ENCODE measurements at places on chromosomes 1 and 21.
A peak's percentile ranks its signal among the peaks of the same experiment; 100 is the strongest.

DNA sequence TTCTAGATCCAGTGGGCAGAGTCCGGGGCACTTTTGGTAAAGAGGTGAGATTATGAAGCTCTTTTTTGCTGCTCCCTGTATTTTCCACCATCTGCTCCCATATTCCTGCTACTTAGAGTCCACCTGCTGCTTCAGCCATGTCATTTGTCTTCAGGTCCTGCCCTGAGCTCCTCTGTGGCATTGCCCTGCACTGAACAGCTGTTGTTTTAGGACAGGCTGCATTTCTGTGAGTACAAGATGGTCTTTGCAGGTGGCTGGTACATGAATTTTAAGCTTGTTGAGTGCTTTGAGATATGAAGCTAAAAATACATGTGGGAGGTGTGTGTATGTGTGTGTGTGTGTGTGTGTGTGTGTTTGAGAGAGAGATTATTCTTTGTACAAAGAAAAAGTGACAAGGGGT lies 21.9 kb downstream of the MT1HL1 start:
- DNase-seq = no peak

DNA sequence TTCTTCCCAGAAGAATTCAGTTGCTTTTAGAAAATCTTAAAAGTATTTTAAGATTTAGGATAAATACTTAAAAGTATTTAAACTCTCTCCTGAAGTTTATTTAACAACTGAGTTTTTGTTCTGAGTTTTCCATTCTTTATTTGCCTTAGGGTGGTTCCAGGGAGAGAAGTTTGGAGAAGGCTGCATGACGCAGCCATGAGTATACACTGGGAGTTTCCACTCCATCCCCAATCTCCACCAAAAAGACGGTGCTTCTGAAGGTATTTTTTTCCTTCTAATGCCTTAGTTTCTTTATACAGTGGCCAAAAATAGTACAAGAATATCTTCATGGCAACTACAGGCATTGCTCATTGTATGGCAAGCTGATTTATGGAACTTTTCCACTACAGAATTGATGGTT lies 122.7 kb downstream of the ST6GALNAC5 start:
- no peak for DNase-seq

- DNase-seq = peak; percentile 90
These were observed at the start of gene TSTD1 for GRCh38 chr1:161038523-161039153. TSTD1 (minus strand) TSS chr1:161038964; CDS start chr1:161038889, 75 bp downstream.

DNA sequence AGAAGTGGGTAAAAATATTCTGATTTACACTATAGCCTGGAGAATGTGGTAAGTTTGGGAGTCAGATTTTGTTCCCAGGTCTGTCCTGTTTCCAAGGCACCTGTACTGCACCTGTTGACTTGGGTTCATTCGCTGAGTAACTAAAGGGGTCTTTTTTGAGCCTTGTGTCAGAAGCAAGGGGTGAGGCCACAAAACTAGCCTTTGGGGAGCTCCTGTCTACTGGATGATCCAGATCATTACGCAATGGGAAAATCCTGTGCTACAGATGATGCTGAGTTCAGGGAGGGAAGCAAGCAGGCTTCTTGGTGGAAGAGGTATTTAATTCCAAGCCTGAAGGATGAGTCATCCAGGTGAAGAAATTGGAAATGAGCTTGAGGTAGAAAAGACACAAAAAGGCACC lies 424.0 kb downstream of the MATN1 start:
- DNase-seq = no peak

DNA sequence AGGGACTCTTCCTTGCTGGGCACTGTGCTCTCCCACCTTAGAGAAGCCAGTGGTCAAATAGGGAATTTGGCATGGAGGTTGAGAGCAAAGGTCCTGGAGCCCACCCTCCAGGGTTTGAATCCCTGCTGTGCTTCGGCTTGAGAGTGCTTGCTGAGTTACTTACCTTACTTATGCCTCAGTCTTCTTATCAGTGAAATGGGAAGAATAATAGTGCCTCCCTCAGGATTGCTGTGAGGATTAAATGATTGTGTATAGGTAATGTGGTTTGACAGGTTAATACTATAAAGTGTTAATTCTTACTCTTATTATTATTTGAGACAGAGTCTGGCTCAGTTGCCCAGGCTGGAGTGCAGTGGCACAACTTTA lies 79.2 kb downstream of the HHAT start:
- no peak for DNase-seq

DNA sequence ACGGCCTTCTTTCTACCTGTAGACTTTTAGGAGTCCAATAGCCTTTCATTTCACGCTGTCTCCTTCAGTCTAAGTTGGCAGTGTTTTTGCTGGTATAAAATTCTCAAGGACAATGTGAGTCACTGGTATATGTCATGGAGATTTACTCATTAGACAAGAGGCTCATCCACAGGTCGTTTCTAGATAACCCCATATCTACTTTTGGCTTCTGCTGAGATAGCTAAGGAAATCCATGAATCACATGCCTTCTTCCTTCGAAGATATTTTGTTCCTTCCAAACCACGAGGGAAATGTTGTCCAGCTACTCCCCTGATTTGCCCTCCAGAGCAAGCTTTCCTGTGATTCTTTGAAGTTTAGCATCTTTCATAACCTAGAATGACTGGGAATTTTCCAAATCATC lies 38.5 kb upstream of the KCNK1 start:
- no peak for DNase-seq

GRCh38 chr1:99965646-99966375 lies 4.0 kb upstream of the SLC35A3 start:
- no peak for DNase-seq

- DNase-seq = peak; percentile 12
These were observed 60.6 kb upstream of the STUM start for GRCh38 chr1:226487921-226488320.

DNA sequence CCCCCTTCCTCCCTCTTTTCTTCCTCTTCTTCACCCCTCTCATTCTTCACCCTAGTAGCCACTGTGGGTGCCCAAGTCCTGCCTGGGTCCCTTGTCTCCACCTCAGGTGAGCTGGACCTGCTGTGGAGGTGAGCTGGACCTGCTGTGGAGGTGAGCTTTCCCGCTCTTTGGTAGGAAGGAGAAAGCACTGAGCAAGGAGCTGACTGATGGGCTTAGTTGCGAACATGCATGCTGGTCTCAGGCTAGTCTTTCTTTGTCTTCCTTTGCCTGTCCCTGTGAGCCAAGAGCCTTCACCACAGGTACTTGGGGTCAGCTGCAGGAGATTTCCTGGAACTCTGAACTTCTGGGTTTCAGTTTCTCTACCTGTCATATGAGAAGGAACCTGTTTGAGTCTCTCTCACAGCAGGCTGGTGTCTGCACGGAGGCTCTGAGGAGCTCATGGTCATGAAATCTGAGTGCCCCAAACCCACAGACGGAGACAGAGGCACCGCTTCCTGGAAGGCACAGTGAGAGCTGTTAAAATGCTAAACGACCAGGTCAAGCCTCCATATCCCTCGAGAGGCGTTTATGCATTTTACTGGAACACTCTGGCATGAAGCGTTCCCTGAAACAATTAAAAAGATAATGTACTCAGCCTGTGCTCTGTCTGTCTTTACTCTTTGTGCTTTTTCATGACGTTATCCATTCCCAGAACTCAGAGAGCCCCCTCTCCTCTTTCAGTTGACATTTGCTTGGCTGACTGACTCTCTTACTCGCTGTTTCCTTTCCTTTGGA lies 69.5 kb downstream of the RHOU start:
- no peak for DNase-seq

DNA sequence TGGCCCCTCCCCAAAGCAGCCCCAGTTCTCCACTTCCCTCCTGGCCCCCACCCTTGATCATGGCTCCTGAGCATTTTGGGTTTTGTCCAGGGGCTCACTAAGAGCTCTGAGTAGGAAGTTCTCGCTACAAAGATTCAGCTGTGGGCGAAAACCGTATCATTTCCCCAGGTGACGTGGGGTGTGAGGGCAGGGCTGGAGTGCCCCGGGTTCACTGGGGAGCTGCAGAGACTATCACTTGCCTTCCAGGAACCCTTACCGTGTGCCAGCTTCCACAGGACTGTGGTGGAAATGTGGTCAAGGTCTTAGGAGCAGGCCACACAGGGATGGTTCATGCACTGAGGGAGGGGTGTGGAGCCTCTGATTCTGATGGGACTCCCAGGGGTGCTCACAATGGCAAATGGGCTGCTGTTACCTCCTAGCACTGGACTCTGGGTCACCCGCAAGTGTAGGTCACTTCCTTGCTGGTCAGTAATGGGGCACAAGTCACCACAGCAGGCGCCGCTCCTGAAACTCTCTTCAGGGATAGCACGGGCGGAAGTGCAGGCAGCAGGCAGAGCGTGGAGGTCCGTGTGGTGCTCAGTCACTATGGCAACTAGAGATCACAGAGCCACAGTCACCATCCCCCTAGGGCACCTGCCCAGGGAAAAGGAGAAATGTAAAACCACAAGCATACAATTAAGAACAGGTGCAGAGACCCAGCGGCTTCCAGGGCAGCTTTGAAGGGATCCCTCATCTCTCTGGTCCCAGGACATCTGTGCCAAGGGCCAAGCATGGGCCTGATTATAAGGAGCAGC lies 35.4 kb downstream of the RSPH1 start:
- no peak for DNase-seq

GRCh38 chr1:56028244-56028643 lies 551.1 kb downstream of the PLPP3 start:
- DNase-seq = no peak

- DNase-seq = no peak
These were observed 7.4 kb downstream of the RABGAP1L start for GRCh38 chr1:174166530-174167264.

- DNase-seq = no peak
These were observed 280.3 kb downstream of the OMA1 start for GRCh38 chr1:58266242-58266641.

- peak; percentile 47 for DNase-seq
These were observed 5.2 kb downstream of the S100A10 start for GRCh38 chr1:151988405-151988923.

DNA sequence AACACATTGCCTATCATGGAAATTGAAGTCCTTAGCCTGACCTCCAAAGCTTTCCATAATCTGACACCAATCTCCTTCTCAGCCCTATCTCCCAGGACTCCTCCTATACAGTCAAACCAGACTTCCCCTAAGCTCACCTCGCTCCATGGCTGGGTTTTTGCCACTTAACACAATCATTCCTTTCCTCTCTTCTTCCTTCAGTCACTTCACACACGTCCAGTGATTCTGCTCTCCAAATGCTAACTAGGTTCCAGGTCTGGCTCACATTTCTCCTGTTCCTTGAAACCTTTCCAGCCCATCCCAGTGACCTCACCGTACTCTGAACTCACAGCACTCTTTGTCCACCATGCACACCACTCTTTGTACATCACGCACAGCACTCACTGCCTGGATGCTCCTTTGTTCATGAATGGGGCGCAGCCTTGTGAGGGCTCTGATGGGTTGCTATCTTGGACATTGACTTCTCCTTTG lies 98.4 kb downstream of the GLUL start:
- DNase-seq = no peak

DNA sequence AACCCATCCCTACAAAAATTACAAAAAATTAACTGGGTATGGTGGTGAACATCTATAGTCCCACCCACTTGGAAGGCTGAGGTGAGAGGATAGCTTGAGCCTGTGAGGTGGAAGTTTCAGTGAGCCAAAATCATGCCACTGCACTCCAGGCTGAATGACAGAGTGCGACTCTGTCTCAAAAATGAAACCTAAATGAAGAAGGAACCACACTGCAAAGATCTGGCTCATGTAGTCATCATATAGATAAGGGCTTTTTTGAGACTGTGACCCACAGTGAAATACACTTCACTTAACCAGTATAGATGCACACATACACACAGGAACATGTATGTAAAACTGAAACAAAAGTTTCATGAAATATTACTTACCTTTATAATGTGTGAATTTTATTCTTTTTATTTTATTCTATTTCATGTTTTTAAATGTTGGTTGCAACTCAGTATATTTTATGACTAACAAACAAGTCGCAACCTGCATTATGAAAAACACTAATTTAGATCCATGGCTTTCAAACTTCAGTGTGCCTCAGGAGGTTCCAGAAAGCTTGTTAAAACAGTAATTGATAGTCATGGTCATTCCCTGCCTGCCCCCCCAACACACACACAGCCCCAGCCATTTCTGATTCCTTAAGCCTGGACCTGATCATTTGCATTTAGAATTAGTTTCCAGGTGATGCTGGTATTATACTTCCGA lies 189.5 kb downstream of the PATJ start:
- no peak for DNase-seq

DNA sequence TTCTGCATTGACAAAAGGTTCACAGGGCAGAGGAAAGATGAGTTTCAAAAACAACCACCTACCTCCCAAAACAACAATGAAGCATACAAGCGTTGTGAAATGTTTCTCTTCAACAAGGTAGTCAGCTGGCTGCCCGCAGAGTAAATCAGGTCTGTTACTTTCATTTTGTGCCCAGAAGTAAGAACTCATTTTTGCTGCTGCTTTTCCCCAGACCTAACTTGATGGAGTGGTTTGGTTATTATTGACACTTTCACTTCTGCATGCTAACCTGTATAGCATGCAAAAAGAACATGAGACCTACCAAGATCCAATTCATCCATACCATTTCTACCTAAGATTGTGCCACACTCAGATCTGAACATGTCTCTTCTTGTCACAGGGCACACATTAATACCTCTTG lies 1.3 kb downstream of the SLC9C2 start:
- DNase-seq = no peak

DNA sequence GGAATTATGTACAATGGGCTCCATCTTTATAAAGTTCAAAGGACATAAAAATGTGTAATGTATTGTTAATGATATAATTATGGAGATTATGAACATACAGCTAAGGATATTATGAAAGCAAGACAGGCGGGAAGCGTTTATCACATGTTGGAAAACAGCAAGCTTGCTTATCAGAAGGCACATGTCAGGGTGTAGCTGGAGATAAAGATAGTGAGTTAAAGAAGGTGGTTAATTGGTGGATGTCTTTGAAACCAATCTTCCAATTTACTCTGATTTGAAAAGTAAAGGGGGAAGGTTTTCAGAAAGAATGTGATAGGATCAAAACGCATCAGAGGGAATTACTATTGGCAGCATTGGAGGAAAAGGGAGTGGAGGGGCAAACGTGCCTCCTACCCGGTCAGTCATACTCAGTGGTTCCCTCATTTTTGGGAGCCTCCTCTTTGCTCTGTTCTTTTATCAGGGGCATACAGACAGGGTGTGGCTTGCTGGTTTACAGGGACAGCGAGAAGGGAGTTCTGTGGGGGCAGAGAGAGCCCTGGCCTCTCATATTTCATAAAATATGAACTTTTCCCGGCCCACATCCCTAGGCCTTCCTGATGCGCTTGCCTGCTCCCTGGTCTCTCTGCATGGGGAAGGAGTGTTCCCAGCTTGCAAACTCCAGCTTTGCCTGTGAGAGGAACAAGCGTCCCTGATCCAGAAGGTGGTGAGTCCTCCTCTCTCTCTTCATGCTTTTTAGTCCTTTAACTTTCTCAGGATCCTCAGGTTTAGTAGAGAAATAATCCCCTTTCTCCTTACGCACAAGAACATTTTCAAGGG lies 8.0 kb upstream of the SVBP start:
- no peak for DNase-seq

- peak; percentile 10 for DNase-seq
These were observed 29.8 kb upstream of the TADA1 start for GRCh38 chr1:166905900-166906299.

- DNase-seq = no peak
These were observed 29.9 kb upstream of the PPP1R15B start for GRCh38 chr1:204441558-204441957.

Measured in T47D (cell line).